Right renal cortex interstitium (tissue), 3 donors: ENCODE measurements at places on chromosomes 7 and 10. TPM values are rescaled to one million over a fixed set of nuclear protein-coding genes. Genes with fewer than 3 reads are reported as not detected.

DNA sequence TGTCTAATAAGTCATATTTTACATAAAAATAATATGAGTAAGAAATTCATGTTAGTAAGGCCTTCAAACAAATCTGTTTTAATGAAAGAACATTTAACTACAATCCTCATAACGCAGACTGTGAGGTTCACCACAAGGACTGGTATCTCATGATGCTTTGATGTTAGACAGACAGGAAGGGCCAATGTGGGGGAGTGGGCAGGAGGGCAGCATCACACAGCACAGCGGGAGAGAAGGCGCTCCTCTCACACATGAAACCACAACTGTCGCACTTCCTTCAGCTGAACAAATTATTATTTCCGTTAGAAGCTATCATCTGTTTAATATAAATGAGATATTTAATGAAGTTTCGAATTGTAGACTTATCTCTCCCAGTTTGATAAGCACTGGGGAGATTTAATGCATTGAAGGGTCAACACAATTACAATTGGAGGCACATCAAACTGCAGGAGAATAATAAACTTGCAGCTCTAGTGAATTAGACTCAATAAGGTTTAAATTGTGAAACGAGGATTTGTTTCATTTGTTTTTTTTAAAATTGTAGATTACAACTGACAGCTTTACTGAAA is 466.1 kb downstream of the PARD3 start:
- no peak for DNase-seq

GRCh38 chr10:5557799-5558771 is 33.3 kb downstream of the CALML3 start:
- no peak for DNase-seq

The SOSTDC1 gene
- 52.8 TPM for polyA plus RNA-seq

The RBP4 gene
- polyA plus RNA-seq = 0.43 TPM

The AMZ1 gene
- 0.08 TPM for polyA plus RNA-seq
